Mesothelial cell of epicardium (in vitro differentiated cells): ENCODE measurements at places on chromosomes 6 and 20. TPM values are rescaled to one million over a fixed set of nuclear protein-coding genes. Genes with fewer than 3 reads are reported as not detected.

The UNC93A gene
- not detected in 3 replicates for total RNA-seq

DNA sequence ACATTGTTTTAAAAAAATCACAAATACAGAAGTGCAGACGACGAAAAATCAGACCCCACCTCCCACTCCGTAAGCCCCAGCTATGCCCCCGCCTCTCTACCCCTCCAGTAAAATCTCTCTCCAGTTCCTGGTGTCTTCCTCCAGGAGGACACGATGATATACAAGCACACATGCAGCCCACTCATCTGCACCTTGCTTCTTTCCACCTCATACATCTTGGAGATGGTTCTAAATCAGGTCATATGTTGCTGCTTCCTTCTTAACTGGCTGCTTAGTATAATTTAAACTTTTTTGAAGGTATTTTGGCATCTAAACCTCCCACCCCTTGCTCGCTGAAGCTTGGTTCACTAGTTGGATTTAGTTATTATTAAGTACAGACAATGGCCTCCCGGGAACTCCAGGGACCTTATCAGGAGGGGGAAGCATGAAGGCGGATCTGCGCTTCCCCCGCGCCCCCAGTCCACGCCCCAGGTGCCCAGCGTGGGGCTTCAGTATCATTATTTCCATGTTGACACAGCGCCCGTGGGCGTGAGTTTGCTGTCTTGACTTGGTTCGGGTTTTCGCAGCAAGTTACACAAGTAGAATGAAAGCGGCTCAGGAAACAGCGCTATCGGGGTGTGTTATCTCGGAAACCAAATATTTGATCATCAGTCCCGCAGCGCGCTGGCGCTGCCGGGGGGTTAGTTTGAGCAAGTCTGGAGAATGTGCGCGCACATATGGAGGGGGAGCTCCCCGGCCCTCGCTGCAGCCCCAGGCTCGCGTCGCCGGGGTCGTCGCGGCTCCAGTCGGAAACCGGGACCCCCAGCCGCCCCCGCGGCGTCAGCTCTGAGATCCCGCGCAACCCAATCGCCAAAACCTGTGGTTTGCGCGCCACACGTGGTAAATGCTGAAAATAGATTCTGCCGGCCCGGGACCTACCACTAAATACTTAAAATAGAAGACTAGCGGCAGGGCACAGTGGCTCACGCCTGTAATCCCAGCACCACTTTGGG lies 2.3 kb downstream of the BMP7 start:
- no peak for DNase-seq

The ULBP1 gene
- 0.07 to 0.11 TPM (median 0.11 TPM) in 3 replicates for total RNA-seq

DNA sequence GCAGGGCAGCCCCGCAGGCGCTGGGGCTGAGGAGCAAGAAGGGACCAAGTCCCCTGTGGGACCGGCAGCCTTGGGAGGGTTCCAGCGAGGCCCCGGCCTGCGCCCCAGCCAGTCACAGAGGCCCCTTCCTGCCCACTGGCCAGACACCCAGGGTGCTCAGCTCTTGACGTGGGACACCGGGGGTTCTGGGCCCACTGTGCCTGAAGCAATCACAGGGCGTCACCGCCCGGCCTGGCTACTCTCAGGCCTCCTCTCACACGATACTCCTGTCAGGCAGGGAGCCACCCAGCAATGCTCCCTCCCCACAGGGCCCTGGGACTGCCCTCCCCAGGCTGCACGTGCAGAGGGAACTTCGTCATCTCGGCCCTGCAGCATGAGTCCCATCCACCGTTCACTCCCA lies 14.5 kb downstream of the TAF4 start:
- DNase-seq = no peak

DNA sequence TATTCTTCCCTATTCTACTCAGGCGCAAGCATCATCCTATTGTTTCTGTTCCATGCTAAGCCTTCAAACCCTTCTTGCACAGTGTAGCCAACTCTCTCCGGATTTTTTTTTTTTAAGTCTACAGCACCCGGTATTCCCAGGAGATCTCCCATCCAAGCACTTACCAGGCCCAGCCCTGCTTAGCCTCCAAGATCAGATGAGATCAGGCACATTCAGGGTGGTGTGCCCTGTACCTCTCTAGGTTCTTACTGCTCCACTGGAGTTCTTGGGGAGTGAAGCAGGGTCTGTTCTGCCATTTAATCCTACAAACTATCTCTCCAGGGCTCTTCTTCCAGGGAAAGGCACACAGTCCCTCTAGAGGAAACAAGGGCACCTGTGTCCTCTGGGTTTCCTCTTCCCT lies 14.9 kb upstream of the NUP153 start:
- no peak for DNase-seq

- DNase-seq = no peak
Measured at GRCh38 chr20:39421571-39422105, 459.5 kb downstream of the DHX35 start.

The PACRG gene
- 1.6 to 1.9 TPM (median 1.7 TPM) in 3 replicates for total RNA-seq

DNA sequence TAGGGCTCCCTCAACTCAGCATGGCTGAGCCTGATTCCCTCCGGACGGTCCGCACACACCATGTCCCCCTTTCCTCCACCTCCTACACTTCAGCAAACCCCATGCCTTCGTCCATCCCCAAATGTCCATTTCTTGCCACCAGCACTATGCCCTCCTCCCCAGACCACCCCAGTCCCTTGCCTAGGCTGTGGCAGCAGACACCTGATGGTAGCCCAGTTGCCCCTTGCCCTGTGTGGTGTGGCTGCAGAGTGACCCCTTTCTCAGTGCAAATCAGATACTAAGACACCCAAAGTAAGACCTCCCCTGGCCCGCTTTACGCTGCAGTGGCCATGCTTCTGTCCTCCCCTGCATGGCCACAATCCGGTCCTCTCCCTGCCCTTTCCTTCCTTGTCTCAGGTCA lies 34.1 kb upstream of the CD93 start:
- DNase-seq = no peak

The ECT2L gene
- total RNA-seq = 0.14 to 0.40 TPM (median 0.40 TPM) in 3 replicates

- no peak for DNase-seq
Measured at GRCh38 chr20:8215361-8215781, 83.3 kb downstream of the PLCB1 start.

- DNase-seq = no peak
Measured at GRCh38 chr6:61953851-61954250, 332.2 kb downstream of the KHDRBS2 start.

GRCh38 chr6:135801755-135802465 lies 49.6 kb upstream of the PDE7B start:
- no peak for DNase-seq

GRCh38 chr6:143937668-143937970 lies 70.4 kb downstream of the PLAGL1 start:
- DNase-seq = no peak

The ZNF165 gene
- 3.7 to 4.6 TPM (median 4.0 TPM) in 3 replicates for total RNA-seq

DNA sequence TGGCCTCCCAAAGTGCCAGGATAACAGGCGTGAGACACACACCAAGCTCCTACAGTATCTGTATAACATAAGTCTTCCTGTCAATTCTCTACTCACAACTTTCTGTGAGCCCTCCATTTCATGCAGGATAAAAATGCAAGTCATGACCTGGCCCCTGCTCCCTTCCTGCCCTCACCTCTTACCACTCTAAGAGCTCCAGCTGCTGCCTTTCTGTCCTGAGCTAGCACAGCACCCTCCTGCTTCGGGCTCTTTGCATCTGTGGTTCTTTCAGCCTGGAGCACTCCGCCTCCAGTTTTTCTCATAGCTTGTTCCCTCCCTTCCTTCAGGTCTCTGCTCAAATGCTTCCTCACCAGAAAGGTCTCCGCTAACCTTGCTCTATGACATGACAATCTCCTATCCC lies 23.7 kb upstream of the TRPC4AP start:
- DNase-seq = no peak

The NRN1 gene
- not detected in 3 replicates for total RNA-seq

GRCh38 chr6:56770011-56770520 lies 127.4 kb upstream of the DST start:
- no peak for DNase-seq

The OPN5 gene
- total RNA-seq = not detected in 3 replicates

The RHAG gene
- not detected in 3 replicates for total RNA-seq

The HECA gene
- 25.9 to 28.5 TPM (median 27.5 TPM) in 3 replicates for total RNA-seq

GRCh38 chr6:11232770-11233626 lies 530 bp upstream of the NEDD9 start:
- no peak for DNase-seq

The PRELID3B gene
- total RNA-seq = 44.9 to 45.5 TPM (median 45.2 TPM) in 3 replicates

DNA sequence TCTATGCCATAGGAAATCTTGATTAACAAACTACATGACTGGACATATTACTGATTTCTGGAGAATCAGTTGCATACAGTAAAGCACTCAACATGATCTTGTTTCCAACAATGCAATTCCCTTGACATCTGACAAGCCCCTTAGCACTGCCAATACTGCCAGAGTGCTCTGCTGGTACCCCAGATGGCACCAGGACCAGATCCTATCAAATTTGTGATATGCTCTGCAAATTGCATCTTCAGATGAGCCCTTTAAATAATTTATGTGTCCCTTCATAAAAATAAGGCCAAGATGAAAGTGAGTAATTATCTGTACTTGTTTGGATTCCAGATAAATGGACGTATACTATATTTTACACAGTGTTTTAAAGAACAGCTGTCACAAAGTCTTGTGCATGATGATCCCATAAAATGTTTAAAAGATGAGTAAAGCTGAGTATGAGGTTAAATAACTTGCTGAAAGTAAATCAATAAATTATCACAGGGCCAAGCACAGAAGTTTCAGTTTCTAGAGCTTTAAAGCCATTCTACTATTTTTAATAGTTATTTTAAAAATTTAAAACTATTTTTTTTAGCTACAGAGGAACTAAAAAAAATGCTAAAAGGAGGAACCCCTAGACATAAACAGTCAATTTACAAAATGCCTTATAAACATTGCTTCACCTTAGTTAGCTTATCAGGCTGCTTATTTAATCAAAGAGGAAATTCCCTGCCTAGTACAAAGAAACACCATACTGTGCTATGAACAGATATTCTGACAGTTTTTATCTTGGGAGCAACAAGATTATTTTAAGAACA lies 42.1 kb downstream of the NUDT3 start:
- DNase-seq = no peak

GRCh38 chr20:24987244-24987643 lies 5.3 kb downstream of the APMAP start:
- DNase-seq = no peak

The CASS4 gene
- 0.67 to 0.78 TPM (median 0.72 TPM) in 3 replicates for total RNA-seq

GRCh38 chr20:725491-725890 lies 42.8 kb downstream of the SLC52A3 start:
- no peak for DNase-seq

The CHRNA4 gene
- total RNA-seq = 0.11 to 0.63 TPM (median 0.43 TPM) in 3 replicates

DNA sequence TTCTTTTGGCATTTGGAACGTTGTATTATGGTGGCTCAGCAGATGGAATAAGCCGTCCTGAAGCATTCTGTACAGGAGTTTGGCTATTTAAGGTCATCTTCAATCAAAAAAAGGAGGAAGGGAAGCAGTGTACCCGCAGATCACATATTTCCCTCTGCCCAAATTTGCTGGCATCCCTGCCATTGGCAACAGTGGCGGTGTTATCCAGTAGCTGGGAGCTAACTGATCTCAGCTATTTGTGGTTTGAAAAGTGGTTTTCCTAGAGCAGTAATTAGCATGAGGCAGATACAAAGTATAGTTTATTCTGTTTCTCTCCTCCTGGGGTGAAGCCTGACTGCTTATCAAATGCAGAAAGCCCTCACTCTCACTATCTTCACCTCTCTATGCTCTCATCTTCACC lies 576.8 kb downstream of the QKI start:
- DNase-seq = no peak

GRCh38 chr20:48799328-48800105 lies 28.3 kb downstream of the PREX1 start:
- no peak for DNase-seq

DNA sequence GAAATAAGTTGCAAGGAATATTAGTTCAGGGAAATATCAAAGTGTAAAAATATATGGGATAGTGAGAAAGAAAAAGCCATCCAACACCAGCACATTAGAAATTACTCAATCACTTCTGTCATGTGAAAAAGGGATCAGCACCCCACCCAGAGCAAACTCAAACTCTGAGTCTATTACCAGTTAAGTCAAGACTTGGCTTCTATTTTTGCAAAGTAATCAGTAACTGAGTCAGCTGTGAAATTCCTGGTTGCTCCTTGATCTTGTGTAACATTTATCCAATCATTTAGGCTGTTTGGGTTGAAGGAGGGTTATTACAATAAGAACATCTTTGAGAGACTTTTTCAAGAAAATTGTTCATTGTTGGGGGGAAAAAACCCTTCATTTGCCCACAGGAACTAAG lies 51.2 kb downstream of the SLC22A23 start:
- no peak for DNase-seq

DNA sequence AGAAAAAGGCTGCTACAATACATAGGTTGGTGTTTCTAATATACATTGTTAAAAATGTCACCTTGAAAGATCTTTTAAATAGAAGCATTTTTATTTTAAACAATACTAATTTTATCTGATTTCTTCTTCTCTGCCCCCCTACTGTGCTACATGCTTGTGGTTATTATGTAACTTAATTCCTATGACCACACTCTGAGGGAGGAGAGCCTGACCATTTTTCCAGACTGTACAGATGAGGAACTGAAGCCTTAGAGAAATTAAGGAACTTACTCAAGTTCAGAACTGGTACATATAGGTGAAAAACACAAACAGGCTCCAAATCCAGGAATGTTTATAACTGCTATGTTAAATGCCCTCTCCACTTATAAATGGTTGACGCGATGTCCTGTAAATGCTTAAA lies 43.4 kb upstream of the ARHGAP18 start:
- no peak for DNase-seq

- DNase-seq = no peak
Measured at GRCh38 chr20:18003897-18004296, 35.1 kb downstream of the MGME1 start.

The PLTP gene
- total RNA-seq = 54.6 to 58.1 TPM (median 55.5 TPM) in 3 replicates

GRCh38 chr6:131015630-131016263 lies 47.3 kb downstream of the EPB41L2 start:
- no peak for DNase-seq

The RIPOR2 gene
- 1.7 to 1.9 TPM (median 1.7 TPM) in 3 replicates for total RNA-seq

GRCh38 chr6:107624541-107624940 lies 134.6 kb downstream of the SOBP start:
- DNase-seq = no peak

GRCh38 chr20:40476461-40476860 lies 212.6 kb downstream of the MAFB start:
- DNase-seq = no peak

GRCh38 chr6:24079076-24079475 lies 46.9 kb upstream of the NRSN1 start:
- DNase-seq = no peak

The C6orf15 gene
- not detected in 3 replicates for total RNA-seq

- DNase-seq = no peak
Measured at GRCh38 chr6:45613656-45614055, 235.9 kb upstream of the SUPT3H start.

The TRIM31 gene
- 0.58 to 0.68 TPM in 2 of 3 replicates, not detected in the other for total RNA-seq

GRCh38 chr20:55881204-55881603 lies 124.1 kb downstream of the CBLN4 start:
- DNase-seq = no peak

DNA sequence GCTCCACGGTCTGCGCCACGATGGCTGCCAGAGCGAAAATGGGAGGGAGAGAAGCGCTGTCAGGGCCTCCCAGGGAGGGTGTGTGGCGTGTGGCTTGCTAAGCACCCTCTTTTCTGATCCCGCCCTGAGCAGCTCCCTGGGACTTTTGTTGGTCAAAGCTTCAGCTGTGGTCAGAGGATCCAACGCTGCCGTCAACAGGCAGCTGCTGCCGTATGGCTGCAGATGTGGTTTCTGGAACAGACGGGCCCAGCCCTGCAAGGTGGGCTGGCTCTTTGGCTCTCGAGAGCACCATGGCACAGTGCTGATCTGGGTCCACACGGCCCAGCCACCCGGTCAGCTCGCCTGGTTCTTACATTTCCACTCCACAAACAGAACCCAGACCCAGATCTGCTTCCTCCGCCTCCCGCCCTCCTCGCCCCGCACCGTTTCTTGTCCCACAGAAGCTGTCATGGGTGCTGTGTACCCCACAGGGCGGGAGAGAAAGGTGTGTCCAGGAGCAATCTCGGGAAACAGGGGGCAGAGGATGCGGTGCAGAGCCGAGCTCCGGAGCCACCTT lies 86.0 kb upstream of the BHLHE23 start:
- no peak for DNase-seq
